ENCODE measurements at places on chromosomes 12 and 14.
A peak's percentile ranks its signal among the peaks of the same experiment; 100 is the strongest.

DNA sequence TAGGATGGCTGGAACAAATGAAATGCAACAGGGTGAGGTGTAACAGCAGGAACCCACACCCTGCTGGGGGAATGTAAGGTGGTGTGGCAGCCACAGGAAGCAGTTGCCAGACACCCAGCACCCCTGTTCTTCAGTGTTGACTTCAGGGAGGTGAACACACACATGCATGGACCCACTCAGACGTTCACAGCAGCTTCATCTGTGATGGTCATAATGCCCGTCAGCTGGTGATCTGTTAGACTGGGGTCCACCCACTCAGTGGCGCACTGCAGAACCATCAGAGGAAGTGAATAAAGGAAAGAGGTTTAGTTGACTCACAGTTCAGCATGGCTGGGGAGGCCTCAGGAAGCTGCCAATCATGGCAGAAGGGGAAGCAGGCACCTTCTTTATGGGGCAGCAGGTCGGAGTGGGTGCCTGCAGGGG, 22.7 kb upstream of the TEX22 start:
- no peak for DNase-seq

GRCh38 chr14:32941668-32942065, 3.0 kb downstream of the NPAS3 start:
- no peak for DNase-seq

DNA sequence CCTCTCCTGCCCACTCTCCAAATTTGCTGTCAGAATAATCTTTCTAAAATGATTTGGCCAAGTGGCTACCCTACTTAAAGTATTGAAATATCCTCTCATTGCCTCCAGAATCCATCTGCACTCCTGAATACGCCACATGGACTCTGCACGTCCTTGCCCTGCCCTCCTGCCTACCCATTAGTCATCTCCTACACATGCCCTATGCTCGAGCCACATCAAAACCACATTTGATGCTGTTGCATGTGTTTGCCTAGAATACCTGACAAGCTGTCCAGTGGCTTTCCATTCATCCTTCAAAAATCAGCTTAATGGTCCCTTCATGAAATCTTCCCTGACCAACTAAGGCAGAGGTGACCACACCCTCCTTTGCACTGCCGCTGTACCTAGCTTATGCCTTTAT, 17.0 kb downstream of the VCPKMT start:
- DNase-seq = no peak

GRCh38 chr14:73627151-73627558, 14.8 kb downstream of the ACOT6 start:
- no peak for DNase-seq

DNA sequence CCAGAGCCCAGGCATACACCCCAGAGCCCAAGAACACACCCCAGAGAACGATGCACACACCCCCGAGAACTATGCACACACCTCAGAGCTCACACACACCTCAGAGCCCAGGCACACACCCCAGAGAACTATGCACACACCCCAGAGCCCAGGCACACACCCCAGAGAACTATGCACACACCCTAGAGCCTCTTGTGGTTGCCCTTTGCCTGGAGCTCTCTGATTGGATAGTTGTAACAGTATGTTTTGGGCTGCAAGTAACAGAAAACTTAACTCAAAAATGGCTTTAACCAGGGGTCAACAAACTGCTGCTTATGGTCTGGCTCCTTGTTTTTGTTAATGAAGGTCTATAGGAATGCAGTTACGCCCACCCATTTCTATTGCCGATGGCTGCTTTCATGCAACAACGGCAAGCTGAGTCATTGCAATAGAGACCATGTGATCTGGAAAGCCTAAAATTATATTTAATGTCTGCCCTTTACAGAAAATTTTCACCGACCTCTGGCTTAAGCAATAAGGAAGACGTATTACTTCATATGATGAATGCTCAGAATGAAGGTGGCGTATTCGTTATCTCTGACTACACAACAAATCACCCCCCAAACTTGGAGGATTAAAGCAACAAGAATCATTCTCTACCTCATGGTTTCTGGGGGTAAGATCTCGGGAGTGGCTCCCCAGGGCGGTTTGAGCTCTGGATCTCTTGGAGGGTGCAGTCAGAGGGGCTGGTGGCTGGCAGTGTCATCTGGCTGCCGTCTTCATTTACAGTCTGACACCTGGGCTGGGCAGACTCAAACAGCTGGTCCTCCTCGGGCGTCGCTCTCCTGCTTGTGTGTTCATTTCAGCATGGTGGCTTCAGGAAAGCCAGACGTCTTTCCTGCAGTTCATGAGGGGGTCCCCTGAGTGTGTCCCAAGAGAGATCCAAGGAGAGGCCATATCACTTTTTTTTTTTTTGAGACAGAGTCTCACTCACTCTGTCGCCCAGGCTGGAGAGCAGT, 66.3 kb upstream of the NCOR2 start:
- no peak for DNase-seq

GRCh38 chr12:27915021-27915420, 57.5 kb downstream of the PTHLH start:
- no peak for DNase-seq

- no peak for DNase-seq
These were observed 3.1 kb downstream of the ZBTB42 start for GRCh38 chr14:104803912-104804410.

DNA sequence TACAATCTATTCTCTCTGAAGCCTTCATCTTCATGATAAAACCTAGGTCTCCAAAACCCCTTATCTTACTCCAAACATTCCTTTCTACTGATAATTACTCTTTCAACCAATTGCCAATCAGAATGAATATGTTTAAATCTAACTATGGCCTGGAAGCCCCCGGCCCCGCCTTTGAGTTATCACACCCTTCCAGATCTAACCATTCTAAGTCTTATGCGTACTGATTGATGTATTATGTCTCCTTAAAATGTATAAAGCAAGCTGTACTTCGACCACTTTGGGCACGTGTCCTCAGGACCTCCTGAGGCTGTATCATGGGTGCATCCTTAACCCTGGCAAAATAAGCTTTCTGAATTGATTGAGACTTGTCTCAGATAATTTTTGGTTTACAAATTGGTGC, 14.4 kb downstream of the PABPN1 start:
- no peak for DNase-seq

- peak; percentile 28 for DNase-seq
These were observed 3.4 kb upstream of the DHH start for GRCh38 chr12:49098035-49098451.

GRCh38 chr12:44063671-44064070, 227.8 kb downstream of the TMEM117 start:
- DNase-seq = no peak

- DNase-seq = no peak
These were observed 40.2 kb upstream of the FBRSL1 start for GRCh38 chr12:132449565-132450417.

DNA sequence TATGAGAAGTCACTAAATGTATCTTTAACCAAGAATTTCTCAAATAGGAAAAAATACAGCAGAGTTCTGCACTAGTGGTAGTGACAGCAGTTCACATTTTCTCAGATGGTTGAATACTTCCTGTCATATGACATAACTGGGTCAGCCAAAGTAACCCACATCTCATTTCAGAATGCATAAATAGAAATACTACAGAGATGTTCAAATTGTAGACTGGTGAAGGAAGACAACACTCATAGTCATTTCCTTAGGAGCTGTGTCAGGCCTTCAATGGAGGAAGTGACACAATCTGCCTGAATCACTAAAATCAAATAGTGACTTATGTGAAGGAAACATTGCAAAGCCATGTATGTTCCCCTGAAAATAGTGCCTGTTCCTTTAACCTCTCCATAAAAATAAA, 32.4 kb downstream of the FERMT2 start:
- no peak for DNase-seq

DNA sequence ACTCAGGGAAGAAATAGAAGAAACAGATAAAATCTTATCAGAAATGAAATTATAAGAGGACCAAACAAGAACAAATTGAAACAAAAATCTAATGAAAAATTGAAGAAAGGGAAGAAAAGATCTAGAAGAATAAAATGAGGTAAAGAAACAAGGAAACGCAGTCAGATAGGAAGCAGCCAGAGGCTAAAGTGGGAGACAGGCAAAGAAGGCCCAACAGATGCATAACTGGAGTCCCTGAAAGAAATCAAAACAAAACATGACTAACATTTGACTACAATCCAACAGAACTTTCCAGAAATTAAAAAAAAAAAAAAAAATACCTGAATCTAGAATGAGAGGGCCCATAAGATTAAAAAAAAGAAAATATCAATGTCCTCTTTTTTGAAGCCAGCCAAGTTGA, 65.6 kb downstream of the AMN start:
- no peak for DNase-seq

GRCh38 chr12:42385326-42385841, 59.4 kb downstream of the PPHLN1 start:
- no peak for DNase-seq
